Uterus (tissue), 4 donors: ENCODE measurements at places on chromosomes 7 and 10. TPM values are rescaled to one million over a fixed set of nuclear protein-coding genes. Genes with fewer than 3 reads are reported as not detected.

DNA sequence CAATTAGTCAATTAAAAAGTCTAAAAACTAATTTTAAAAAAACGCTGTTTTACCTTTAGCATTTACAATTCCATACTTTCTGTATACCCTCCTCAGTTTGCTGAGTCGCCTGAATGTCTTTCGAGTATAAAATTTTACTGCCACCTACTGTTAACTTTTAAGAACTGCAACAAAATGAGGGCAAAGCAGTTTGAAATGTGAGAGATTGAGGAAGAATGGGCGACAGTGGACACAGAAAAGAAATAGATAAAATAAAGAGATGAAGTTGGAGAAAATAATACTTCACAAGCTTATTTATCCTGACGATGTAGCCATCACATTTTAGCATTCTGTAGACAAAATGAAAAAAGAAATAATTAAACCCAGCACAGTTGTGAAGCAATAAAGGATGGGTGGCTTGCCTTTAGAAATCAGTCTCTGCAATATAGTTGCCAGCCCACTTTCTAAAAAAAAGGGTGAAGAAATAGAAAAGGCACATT is 110.8 kb upstream of the PTN start:
- DNase-seq = no peak

GSTO2 gene
- total RNA-seq = 10.6 TPM

DNA sequence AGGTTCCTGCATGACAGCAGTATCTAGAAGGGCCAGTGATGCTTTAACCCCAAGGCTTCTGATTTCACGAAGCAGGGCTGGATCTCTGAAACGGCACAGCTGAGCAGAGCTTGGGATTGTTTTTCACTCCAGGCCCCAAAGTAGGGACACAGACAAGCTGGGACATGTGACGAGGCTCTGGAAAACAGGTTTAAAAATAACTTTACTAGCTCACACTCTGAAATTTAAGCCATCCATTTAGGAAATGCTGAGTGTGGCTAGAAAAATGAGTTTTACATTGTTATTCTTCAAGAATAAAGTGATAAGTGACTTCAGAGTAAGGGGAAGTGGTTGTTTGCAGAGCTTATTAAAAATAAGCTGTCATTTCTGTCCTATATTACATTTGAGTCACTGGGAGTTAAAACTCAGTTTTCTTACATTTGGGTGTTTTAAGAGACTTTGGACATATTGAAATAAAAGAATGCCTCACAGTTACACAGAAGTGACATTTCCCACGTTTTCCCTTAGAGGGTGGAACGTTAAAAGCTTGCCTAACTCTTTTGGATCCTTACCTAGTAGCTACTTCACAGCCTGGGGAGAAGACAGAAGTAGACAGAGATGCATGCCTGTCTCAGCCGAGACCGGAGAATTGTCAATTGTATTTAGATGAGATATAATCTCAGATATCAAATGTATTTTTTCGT is 107.8 kb downstream of the GALNT17 start:
- DNase-seq = no peak

DNA sequence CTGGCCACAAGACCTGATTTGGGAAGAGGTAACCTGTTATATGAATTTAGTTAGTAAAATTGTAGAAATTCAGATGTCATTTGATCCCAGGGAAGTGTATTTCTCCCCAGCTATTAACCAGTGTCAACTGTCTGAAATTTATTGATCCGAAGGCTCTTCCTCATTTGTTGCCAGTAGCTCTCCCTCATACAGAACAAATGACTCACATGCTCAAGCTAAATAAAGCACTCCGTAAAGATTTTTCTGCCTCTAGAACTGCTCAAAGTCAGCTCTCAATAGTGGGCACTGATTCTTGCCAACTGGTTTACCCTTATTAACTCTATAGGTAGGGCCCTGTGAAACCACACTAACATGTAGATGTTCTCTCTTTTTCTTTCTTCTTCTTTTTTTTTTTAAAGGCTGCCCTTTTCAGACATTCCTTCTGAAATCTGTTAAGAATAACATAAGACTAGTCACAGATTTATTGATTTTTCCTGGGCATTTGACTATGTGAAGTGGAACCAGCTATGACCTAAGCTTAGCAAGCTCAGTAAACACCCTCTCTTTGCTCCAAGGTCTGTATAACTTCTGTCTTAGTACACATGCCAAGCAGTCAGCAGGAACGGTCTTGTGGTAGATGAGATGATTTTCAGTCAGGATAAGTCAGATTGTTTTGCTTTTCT is 21.8 kb downstream of the RPA3 start:
- DNase-seq = no peak

DNA sequence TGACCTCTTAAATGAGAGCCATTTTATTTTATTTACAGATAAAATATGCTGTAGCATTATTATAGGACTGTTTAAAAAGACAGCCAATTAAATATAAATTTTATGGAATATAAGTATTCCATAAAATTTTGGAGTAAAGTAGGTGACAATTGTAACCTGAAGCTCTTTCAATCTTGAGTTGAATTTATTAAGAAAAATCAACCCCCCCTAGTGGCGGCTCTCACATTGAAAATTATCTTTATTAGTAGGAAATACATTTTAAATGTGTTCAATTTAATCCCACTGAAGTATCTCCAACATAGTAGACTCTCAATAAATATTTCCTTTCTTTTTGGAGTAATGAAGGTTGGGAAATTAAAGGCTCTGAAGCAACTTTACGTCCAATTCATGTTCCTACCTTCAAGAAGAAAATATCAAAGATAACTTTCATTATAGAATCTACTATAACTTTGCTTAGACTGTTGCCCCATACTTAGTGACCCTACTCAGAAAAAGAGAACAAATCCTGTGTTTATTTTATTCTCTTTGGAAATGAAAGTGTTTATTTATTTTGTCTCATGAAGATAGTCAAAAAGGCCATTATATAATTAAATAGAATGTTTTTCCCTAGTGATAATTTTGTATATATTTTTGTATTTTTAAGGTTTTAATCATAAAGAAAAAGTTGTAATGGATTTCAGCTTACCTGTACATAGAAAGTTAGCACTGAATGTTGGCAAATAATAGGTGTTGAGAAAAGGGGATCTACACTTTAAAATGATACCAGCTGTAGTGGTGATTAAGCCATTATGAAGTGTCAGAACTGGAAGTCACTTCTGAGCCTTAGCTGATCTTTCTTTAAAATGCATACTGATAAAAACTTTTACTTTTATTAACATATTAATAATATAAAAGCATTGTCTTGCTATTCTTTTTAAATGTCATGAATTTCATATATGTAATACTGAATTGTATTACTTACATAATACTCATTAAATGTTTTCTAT is 3.3 kb downstream of the AHR start:
- DNase-seq = peak; percentile 42

DNA sequence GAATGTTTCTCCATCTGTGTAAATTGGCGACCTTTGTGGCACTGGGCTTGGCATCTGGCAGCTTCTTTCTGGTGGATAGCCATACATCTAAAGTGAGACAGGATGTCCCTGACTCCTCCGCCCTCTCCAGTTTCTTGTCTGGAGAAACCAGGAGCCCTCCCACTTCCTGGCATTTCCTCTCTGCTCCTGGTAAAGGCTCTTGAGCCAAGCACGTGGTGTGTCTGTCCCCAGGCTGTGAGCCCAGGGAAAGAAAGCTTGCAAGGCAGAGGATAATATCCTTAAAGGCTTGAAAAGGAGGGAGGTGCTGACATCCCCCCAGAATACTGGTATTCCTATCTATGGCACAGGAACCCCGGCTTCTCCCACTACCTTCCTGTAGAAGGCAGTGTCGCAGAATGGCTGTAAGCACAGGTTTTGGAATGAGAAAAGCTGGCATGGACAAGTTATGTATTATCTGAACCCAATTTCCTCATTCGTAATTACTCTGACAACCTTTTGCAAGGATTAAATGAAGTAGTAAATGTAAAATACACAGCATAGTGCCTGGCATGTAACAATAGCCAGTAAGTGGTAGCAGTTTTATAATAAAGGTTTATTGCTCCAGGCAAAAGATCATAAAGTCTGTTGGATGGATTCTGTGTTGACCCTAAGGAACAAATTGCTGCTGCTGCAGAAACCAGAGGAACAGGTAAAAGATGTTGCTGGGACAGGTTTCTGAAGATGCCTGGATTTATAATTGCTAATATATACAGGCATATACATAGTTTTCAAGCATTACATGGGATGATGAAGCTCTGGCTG is 11.8 kb upstream of the ACSL5 start:
- DNase-seq = peak; percentile 62

EXOSC1 gene
- 42.4 TPM for total RNA-seq

DNA sequence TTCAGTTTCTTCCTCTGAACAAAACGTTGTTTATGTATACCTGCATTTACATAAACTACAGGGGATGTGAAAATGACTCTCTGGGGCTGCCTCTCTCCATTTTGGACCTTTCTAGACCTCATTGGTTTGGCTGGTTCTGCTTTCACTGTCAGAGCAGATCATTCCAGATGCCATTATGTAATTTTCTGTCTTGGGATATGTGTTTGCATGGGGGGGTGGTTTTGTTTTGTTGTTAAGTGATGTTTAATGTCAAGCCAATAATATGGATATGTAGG is 172.4 kb downstream of the LRRC4 start:
- no peak for DNase-seq

NXPH1 gene
- total RNA-seq = not detected

GRCh38 chr10:80324086-80324485 is 32.5 kb downstream of the DYDC1 start:
- DNase-seq = no peak

- no peak for DNase-seq
Measured at GRCh38 chr7:131933751-131934289, 377.4 kb upstream of the PODXL start.

DNA sequence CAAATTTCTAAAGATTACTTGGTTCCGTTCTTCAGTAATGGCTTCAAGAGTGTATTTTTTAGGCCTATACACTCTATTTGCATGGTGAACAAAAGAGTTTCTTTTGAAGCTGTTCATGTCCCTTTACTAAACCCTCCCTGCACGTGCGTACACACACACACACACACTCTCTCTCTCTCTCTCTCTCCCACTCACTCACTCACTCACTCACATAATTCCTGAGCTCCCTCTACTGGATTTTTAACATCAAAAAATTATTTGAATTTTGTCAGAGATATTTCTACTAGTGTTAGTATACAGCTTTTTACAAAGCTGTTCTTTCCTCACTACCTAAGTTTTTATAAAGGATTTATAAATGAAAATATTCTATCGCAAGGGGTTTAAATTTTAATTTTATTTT is 85.9 kb downstream of the UBE3C start:
- no peak for DNase-seq

DMBT1 gene
- 0.21 TPM for total RNA-seq

- no peak for DNase-seq
Measured at GRCh38 chr7:154628556-154628955, 374.4 kb downstream of the PAXIP1 start.

- no peak for DNase-seq
Measured at GRCh38 chr7:47534322-47535034, 47.4 kb downstream of the TNS3 start.

DNA sequence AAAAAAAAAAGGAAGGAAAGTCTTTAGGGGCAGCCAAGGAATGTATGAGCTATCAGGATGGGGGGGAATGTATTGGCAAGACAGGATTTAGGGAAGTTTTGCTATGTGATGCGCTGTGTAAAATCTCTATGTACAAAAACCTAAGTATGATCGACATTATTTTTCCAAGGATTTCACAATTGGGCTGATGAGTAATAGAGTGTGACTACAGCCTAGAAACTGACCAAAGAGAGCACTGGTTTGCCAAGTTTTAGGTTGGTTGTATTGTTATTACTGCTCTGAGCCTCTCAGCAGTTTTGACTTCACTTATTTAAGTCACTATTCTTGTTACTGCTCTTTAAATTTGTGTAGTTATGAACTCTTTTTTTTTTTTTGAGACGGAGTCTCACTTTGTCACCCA is 107.3 kb downstream of the NRCAM start:
- no peak for DNase-seq

DNA sequence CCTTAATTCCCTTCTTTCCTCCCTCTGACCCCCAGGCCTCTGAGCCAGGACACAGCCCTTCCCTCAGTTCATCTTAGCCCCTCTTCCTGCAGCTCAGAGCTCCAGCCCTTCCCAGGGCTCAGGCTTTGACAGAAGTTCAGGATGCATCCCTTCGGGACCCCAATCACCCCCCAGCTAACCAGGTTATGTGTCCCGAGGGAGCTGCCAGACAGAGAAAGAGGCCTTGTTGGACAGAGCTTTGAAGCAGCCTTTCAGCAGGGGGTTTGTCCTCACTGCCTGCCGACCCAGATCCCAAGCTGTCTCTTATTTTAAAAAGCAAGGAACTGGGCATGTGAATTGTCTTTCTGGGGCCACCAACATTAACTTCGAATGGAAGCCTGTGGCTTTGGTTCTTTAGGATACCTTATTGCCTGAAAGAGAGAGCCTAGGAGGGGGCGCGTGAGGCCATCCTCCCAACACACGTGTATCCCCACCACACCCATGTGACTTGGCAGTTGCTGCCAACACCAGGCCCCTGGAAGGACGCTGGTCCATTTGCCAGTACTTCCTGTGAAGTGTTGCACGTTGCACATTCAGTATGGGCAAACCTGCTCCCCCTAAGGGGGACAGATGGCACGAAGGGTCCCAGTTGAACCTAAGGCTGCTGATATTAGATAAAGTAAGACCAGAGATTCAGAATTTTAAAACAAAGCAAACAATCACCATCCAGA is 858 bp downstream of the CCDC136 start:
- DNase-seq = no peak

ATG9B gene
- 0.76 TPM for total RNA-seq

DNA sequence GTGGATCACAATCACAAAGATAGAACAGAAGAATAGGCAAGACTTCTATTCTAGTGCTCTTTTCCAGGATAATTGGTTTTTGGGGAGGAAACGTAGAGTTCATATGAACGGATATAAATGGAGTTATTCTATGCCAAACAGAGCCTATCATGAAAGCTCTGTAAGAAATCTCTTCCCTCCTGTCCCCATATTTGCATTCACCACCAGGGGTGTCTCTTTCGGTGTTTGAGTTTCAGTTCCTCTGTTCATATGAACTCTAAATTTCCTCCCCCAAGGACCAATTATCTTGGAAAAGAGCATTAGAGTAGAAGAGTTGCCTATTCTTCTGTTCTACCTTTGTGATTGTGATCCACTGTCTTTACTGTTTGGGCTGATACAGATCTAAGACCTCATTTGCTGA is 48.3 kb upstream of the CDC14C start:
- no peak for DNase-seq

ZFAND2A gene
- total RNA-seq = 17.6 TPM

DNA sequence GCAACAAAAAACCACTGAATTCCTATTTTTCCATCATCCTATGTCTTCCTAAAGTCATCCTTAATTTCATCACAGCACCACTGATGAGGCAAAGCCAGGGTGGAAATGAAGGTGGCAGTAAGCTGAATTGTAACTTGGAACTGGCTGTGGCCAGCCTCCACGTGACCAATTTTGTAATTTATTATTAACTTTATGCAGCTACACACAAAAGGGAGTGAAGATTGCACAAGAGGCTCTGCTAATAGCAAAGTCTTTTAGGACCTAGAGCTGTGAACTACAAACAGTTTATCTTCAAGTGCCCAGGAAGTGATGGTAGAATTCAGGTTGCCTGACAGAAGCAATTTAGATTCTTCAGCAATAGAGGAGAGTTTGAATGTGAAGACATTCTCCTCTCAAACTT is 176.4 kb downstream of the CCDC71L start:
- DNase-seq = peak; percentile 31

GRCh38 chr10:5723692-5724091 is 39.1 kb downstream of the TASOR2 start:
- DNase-seq = no peak
